ENCODE measurements at places on chromosomes 1 and 21.

DNA sequence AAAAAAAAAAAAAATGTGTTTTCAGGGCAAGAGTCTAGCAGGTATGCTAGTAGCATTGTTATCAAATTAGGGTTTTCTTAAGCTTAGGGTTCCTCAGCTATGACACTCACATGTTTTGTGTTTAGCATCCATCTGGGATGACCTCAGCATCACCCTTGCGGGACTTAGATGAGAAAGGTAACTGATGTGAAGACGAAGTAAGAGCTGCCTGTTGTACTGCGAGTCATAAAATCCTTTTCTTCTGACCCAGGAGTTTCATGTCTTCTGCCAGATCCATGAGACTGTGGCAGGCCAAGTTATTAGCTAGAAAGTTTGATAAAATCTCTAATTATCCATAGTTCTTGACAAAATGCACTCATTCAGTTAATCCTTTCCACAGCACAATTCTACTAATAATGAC is 1251.1 kb downstream of the AMY1C start:
- no peak for DNase-seq

GRCh38 chr1:85544689-85545215 is 35.8 kb upstream of the CCN1 start:
- DNase-seq: no peak

DNA sequence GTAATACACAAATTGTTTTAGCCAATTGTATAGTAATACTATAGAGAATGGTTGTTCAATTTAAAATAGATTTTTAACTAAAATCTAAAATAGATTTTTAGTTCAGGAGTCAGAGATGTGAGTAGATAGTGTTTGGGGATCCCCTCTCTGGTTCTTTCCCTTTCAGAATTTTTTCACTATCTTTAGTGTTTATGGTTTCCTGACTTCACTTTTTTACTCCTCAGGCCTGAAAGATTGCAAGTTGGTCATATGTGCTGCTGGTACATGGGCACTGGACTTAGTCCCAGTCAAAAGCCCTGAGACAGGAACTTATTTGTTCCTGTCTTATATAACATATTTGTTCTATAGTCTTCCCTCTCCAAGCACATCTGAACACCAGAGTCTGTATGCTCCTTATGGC is 96.8 kb upstream of the ATP1B1 start:
- DNase-seq: no peak

GRCh38 chr1:180754453-180754852 is 122.6 kb downstream of the XPR1 start:
- no peak for DNase-seq

DNA sequence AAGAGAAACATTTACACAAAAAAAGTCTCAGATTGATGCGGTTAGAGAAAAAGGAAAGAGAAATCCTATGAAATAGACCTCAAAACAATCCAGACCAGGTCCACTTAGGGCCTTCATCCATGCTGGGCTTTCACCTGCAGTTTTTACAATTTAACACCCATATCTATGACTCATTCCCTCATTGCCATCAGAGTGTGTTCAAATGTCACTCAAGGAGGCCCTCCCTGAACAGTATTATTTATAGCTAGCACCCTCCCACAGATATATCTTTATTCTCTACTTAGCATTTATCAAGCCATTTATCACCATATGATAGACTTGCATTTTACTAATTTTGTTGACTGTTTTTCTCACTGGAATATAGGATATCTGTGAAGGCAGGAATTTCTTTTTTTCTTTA is 824 bp upstream of the KRTAP21-3 start:
- DNase-seq: no peak
